ENCODE measurements at places on chromosomes 11 and 22. TPM values are rescaled to one million over a fixed set of nuclear protein-coding genes. Genes with fewer than 3 reads are reported as not detected.

Gene DDI1
- not detected for total RNA-seq

Gene OR9G4
- not detected for total RNA-seq

DNA sequence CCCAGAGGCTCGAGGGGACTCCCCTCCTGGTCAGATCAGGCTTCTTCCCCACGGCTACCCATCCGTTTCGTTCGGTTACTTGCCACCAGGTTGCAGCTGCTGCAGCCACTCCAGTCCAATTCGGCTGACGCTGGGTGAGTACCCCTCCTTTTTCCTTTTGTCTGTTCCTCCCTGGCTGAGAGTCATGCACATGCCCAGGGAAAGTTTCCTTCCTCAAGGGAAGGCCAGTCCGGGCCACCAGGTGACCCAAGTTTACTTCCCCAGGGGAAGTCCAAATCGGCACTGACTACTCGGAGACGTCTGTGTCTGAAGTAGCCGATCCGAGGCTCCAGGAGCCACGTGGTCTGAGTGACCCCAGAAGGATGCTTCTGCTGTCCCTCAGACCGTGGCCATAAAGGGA lies 13.2 kb upstream of the OR56A3 start:
- DNase-seq: no peak
- H3K27ac ChIP-seq: no peak overlapping the region
- no peak overlapping the region for H3K4me3 ChIP-seq
- no peaks in the 10 kb centered on the region for H3K4me1 ChIP-seq
- peaks cover 8% of the 10 kb centered on the region for H3K27me3 ChIP-seq

- H3K36me3 ChIP-seq: no peaks in the 10 kb centered on the region
- H3K27me3 ChIP-seq: no peaks in the 10 kb centered on the region
- no peaks in the 10 kb centered on the region for H3K4me1 ChIP-seq
- H3K27ac ChIP-seq: no peak overlapping the region
Observed at GRCh38 chr11:95534226-95534625, 255.4 kb downstream of the FAM76B start.

GRCh38 chr11:115505175-115505574 lies 960 bp upstream of the CADM1 start:
- H3K4me1 ChIP-seq: peaks cover 14% of the 10 kb centered on the region
- no peaks in the 10 kb centered on the region for H3K27me3 ChIP-seq
- H3K4me3 ChIP-seq: peak overlapping the region; percentile 79
- H3K36me3 ChIP-seq: no peaks in the 10 kb centered on the region
- peak overlapping the region; percentile 91 for H3K27ac ChIP-seq

DNA sequence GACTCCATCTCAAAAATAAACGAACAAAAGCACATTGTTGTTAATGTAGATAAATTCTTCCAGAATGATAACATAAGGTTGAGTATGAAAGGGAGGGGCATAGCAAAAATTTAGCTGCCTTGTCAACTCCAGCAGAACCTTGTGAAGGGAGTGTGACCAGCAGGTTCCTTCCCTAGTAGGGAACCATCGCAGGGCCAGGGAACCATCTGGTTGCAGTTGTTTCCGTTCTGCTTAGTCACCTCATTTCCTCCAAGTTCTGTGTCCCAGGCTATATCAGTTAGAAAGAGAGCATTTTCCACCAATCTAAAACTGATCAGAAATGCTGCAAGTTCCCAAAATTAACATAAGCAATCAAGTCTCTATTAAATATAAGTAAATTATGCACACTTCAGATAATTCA lies 126.7 kb upstream of the BLID start:
- no peaks in the 10 kb centered on the region for H3K27me3 ChIP-seq
- no peak overlapping the region for H3K27ac ChIP-seq
- no peaks in the 10 kb centered on the region for H3K36me3 ChIP-seq
- DNase-seq: no peak

- H3K27ac ChIP-seq: no peak overlapping the region
- H3K27me3 ChIP-seq: no peaks in the 10 kb centered on the region
- no peak overlapping the region for H3K4me3 ChIP-seq
- no peak for DNase-seq
Observed at GRCh38 chr22:42142771-42143461, 12.3 kb upstream of the CYP2D6 start.

GRCh38 chr11:10503777-10504480 lies 37.1 kb downstream of the RNF141 start:
- no peak for DNase-seq
- H3K4me3 ChIP-seq: no peak overlapping the region
- H3K27ac ChIP-seq: no peak overlapping the region
- no peaks in the 10 kb centered on the region for H3K27me3 ChIP-seq
- H3K4me1 ChIP-seq: no peaks in the 10 kb centered on the region
- H3K36me3 ChIP-seq: no peaks in the 10 kb centered on the region

DNA sequence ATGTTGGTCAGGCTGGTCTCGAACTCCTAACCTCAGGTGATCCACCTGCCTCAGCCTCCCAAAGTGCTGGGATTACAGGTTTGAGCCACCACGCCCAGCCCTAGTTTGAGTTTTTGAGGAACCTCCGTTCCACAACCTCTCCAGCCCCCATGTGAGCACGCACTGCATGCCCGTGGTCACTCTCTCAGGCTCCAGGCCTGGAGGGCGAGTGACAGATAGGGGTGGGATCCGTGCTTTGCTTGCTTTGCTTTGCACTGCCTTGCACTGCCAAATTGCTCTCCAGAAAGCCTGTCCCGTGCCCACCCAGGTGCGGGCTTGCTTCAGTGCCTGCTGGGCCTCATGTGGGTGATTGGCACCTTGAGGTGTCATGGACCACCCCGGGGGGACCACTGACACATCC lies 29.9 kb downstream of the FGF4 start:
- no peak overlapping the region for H3K27ac ChIP-seq
- no peaks in the 10 kb centered on the region for H3K36me3 ChIP-seq
- H3K4me1 ChIP-seq: peaks cover 9% of the 10 kb centered on the region
- no peak for DNase-seq
- peaks cover 44% of the 10 kb centered on the region for H3K27me3 ChIP-seq

- no peaks in the 10 kb centered on the region for H3K4me1 ChIP-seq
- H3K36me3 ChIP-seq: no peaks in the 10 kb centered on the region
- DNase-seq: no peak
Observed at GRCh38 chr11:47899801-47900200, 51.7 kb upstream of the NUP160 start.

DNA sequence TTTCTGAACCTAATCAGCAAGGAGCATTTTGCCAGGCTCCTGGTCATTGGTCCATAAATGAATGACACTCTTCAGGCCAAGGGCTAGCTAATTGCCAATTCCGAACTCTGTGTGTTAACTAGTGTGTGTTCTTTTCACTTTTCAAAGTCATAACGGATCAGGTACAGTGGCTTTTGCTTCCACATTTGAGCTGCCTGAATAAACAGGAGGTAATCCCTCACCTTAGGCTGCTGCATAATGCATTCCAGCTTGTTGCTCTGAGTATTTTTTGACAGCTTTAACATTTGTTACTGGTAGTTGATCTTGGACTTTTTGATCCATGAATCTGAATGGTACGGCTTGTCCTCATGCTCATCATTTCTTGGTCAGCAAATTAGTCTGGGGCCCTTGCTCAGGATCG lies 485.1 kb downstream of the CNTN5 start:
- DNase-seq: no peak
- H3K27me3 ChIP-seq: no peaks in the 10 kb centered on the region
- no peak overlapping the region for H3K27ac ChIP-seq

GRCh38 chr11:103497268-103497667 lies 388.0 kb downstream of the DYNC2H1 start:
- H3K4me3 ChIP-seq: no peak overlapping the region
- H3K4me1 ChIP-seq: no peaks in the 10 kb centered on the region
- DNase-seq: no peak
- no peak overlapping the region for H3K27ac ChIP-seq
- H3K27me3 ChIP-seq: no peaks in the 10 kb centered on the region
- no peaks in the 10 kb centered on the region for H3K36me3 ChIP-seq

All from HepG2 (cell line).